ENCODE measurements at places on chromosomes 3 and 15.

DNA sequence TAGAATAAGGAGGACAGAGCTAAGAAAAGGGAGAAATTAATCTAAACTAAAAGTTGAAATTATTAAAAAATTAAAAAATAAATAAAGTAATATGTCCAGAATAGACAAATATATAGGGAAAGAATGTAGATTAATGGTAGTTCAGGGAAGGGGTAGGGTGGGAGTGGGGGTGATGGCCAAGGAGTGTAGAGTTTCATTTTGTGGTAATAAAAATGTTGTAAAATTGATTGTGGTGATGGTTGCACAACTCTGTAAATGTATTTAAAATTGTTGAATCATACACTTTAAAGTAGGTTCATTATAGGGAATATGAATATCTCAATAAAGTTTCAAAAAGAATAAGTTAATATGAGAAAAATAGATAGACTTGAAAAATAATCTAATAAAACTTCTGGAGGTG, 21.0 kb upstream of the FNDC3B start:
- DNase-seq: no peak

GRCh38 chr3:133197619-133198018, 159.4 kb downstream of the TMEM108 start:
- no peak for DNase-seq

DNA sequence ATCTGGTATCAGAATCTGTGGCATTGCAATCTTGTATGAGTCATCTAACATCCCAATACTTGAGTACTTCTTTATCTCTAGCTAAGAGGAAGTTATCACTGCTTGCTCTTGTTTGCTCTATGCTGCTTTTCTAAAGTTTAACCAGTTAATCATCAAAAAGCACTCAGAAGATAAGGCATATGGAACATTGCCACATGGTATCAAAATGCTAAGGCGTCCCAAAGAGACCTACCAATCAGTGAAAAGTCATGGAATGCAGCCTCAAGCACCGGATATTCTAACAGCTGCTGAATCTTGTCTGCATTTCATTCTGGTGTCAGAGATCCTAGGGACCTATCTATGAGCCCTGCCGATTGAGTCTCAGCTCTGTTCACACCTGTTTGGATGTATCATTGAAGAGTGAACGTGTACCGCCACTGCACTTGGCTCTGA, 192.8 kb downstream of the ARPP21 start:
- DNase-seq: no peak

DNA sequence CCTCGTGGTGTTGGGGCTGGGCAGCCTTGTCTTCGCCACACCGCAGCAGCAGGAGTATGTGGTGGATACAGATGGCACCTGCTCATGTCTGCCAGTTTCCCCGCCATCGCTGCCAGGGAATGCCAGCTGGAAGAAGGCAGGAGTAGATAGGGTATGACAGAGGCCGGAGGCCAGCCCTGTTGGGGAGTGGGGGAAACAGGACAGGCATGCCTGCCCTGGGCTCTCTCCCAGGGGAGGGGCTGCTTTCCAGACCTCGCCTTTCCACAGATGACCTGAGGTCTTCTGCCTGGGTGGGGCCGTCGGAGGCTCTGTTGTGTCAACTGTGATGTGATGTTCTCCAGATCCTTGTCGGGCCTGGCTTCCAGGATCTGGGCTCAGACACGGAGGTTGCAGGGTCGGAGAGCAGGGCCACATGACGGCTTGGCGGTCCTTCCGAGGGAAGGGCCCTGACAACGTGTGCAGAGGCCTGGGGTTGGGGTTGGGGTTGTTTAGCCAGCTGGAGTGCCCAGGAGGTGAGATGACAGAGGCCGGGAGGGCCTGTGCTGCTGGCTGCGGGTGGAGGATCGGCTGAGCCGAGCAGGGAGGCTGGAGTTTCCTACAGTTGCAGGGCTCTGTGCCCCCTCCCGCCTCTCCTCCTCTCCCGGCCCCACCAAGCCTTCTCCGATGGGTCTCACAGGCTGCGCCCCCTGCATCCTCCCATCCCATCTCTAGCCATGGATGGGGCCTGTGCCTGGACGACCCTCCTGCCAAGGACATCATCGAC, 102.0 kb downstream of the TBC1D2B start:
- DNase-seq: no peak

DNA sequence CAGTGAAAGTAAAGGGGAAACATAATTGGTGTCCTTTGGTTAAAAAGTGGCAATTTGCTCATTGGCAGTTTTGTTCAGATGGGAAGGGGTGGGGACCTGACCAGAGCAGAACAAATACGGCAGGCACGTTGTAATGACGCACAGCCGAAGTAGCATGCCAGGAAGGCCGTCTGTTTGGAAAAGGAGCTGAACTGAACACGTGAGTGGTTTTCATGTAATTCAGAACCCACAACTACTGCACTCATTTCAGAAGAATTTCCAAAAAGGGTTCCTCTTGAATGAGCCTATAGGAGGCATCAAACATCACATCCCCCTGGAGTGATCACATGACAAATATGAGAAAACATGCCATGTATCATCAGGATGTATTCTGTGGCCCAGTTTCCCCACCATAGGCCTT, 42.9 kb upstream of the LMCD1 start:
- DNase-seq: no peak

- DNase-seq: no peak
Observed at GRCh38 chr15:19973718-19974117, 567.9 kb downstream of the GOLGA6L6 start.

GRCh38 chr15:50880651-50881114, 27.8 kb upstream of the AP4E1 start:
- DNase-seq: no peak
